ENCODE measurements at places on chromosomes 13 and 19.

GRCh38 chr19:50420127-50420526 is 1.4 kb downstream of the SPIB start:
- DNase-seq = no peak

GRCh38 chr13:85282876-85283275 is 516.3 kb downstream of the SLITRK6 start:
- no peak for DNase-seq

DNA sequence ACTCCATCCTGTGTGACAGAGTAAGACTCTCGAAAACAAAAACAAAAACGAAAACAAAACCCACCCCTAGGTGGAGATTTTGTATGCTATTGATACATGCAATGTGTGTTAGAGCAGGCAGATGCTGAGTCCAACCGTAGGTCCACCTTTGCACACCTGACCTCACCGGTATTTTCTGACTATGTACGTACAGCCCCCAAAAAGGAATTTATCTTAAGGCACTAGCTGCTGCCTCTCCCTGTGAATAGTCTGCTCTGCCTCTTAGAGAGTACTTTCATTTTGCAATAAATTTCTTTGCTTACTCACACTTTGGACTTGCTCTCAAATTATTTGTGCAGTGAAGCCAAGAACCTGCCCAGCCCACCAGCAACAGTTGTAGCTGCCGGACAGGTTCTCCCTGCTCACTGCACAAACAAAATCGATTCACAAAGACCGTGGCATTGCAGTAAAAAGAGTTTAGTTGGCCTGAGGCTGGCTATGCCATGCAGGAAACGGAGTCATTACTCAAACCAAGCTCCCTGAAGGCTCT is 8.2 kb upstream of the ZNF77 start:
- DNase-seq = no peak

DNA sequence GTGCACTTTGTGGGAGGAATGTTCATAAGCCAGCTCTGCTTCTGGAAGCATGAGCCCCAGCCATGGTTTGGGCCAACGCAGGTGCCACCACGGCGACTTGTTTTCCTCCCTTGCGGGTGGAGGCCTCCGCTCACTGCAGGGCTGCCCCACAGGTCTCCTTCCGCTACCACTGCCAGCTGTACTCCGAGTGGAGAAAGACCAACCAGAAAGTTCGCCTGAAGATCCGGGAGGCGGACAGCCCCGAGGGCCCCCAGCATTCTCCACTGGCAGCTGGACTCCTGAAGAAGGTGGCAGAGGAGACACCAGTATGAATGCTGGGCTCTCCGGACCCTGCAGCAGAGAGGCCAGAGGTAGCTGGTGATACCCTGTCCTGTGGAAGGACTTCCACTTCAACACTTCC is 6.5 kb upstream of the HNRNPM start:
- no peak for DNase-seq

DNA sequence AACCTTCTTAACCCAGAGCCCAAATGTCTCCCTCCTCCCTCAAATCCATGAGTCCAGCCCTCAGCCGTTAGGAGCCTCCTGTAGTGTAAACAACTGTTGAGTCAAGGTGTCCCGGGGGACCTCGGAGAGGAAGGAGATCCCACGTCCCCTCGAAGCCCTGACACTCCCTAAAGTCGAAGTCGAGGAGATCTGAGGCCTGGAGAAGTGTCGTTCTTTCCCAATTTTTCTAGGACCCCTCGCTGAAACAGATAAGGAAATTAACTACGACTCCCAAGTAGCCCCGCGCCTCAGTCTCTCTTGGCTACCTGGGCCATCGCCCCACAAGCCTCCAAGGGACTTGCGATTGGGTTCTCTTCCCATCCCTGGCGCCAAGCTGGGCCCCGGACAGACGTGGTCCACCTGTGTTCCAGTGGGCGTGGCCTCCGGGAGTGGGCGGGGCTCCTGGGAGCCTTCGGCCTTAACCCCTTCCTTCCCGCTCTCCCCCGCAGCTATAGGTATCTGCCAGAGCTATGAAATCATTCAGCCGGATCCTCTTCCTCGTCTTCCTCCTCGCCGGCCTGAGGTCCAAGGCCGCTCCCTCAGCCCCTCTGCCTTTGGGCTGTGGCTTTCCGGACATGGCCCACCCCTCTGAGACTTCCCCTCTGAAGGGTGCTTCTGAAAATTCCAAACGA is 869 bp downstream of the GFY start:
- DNase-seq = peak; percentile 66

DNA sequence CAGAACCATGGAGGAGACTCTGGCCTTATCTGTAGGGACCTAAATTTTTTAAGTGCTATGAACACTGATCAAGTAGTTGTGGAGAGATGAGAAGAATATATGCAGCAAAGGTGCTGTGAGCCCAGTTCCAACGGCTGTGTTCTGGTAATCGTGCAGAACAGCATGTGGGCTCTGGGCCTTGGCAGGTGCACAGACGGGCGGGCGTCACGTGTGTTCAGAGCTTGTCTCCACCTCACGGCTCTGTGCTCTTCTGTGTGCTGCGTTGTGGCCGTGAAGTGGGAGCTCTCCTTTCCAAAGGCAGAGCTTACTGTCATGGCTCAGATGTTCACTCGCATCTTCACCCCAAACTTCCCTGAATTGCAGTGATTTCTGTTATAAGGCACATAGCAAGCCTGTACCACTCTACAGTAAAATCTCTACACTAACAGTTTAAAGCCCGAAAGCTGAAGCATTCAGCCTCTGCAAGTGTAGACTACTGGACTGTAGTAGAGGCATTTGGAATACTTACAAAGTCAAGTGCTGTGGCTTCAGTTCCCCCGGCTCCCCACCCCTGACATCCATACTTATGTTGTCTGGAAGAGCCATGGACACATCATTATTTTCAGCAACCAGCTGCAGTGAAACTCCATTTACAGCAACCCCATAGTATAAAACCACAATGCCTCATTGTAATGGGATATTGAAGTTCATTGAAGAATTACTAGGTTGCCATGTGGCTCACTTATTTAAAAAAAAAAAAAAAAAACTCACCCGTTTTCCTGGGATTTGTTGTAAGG is 27.5 kb upstream of the TEX29 start:
- no peak for DNase-seq

GRCh38 chr13:67275351-67275960 is 45.3 kb upstream of the PCDH9 start:
- no peak for DNase-seq

GRCh38 chr19:17243830-17244617 is 1.7 kb downstream of the NR2F6 start:
- DNase-seq = peak; percentile 83

- no peak for DNase-seq
These were observed 123.1 kb downstream of the ATP8A2 start for GRCh38 chr13:25494698-25495411.

DNA sequence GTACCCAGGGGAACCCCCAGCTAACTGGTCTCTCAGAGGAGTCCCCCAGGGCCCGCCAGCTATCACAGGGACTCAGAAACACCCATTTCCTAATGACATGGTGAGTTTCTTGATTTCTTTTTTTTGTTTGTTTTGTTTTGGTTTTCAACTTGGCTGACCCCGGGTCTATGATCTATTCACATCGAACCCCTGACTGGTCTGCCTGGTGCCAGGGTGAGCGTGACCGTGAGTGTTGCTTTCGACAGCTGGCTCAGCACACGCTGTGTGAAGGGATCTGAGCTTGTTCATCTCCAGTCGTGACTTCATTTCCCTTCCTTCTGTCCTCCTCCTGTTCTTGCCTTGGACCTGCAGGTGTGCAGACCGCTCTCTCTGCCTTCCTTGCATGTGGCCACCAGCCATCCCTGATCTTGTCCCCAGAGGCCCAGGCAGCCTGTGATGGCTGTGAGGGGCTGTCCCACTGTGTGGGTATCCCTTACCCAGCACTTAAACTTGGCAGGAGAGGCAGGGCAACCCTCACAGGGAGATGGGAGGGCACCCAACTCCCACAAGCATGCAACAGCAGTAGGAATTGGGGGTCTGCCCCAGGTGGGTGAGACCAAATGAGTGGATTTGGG is 26.2 kb downstream of the TMEM161A start:
- no peak for DNase-seq

- no peak for DNase-seq
These were observed 16.8 kb upstream of the SIGLEC6 start for GRCh38 chr19:51548213-51548651.

DNA sequence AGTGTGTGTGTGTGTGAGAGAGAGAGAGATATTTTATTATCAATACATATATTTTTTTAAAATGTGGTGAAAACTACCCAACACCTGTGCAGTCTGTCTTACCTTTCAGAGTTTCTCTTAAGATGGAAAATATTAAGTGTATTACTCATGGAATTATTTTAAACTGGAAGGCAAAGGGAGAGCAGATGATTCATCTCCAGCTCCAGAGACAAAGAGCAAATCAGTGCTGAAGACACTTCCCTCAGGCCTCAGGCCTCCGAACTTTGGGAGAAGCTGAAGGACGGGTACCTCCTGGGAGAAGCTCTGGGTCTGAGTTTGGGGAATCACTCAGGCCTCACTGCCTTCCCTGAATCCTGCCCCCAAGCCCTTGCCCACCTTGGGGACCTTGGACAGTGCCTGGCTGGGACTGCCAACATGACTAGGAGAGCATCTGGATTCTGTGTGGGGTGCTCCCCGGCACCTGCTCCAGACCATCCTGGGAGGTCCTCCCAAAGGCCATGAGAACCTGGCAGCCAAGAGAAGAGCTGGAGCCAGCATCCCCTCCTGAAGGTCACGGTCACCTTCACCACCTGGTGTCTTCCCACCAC is 170.4 kb upstream of the UBL3 start:
- no peak for DNase-seq

DNA sequence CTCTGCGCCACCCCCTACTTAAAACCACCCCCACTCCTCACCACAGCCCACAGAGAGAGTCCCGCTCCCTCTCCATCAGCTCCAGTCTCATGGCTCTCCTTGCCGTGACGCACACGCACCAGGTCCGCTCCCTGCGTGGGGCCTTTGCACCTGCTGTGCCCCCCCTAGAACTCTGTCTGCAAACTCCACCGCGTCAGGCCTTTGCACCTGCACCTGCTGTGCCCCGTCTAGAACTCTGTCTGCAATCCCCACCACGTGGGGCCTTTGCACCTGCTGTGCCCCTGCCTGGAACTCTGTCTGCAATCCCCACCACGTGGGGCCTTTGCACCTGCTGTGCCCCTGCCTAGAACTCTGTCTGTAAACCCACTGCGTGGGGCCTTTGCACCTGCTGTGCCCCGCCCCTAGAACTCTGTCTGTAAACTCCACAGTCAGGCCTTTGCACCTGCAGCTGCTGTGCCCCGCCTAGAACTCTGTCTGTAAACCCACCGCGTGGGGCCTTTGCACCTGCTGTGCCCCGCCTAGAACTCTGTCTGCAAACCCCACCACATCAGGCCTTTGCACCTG is 4.2 kb downstream of the SHC2 start:
- DNase-seq = no peak

DNA sequence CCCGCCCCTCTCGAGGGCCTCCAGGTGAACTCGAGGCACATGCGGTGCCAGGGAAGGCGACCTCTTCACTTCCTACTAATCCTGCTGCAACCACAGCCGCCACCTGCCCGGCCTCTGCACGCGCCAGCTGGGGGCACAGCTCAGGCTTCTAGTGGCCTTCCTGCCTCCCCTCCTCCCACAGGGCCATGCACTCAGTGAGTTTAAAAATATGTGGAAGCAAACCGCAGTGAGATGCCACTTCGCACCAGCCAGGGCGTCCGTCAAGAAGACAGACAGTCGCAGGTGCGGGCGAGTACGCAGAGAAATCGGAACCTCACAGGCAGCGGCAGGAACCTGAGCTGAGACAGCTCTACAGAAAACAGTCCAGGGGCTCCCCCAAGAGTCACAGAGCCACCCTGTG is 10.4 kb downstream of the LMNB2 start:
- DNase-seq = no peak

DNA sequence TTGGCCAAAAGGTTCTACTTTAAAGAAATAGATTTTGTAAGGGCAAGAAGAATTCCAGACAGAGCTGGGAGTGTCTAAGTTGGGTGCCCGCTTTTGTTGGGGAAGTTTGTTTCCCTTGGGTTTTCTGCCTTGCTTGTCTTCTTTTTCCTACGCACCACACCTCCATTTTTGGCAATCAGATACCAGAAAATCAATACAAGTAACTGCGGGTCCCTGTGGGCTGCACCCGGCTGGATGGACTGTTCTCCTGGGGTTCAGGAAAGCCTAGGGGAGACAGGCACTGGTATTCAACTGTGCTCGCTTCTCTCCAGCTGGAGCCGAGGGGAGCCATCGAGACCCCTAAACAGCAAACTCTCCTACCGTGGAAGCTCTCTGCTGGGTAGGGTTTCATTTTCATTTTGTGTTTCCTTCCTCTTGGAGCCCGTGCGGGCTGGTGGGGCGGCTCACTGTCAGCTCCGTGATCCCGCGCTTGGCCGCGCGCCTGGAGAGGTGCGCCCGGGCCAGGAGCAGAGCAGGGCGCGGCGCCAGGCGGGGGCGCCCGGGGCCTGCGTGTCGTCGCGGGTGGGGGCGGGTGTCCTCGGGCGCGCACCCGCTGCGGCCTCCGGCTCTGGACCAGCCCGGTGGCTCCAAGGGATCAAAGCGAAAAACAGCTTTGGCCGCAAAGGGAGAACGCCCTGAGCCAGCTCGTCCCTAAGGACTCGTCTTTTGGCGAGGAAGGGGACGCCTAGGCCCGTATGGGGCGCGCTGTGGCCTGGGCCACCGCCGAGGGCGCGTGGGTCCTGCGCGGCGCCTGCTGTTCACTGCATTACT is 347.2 kb downstream of the ZNF536 start:
- DNase-seq = peak; percentile 39

DNA sequence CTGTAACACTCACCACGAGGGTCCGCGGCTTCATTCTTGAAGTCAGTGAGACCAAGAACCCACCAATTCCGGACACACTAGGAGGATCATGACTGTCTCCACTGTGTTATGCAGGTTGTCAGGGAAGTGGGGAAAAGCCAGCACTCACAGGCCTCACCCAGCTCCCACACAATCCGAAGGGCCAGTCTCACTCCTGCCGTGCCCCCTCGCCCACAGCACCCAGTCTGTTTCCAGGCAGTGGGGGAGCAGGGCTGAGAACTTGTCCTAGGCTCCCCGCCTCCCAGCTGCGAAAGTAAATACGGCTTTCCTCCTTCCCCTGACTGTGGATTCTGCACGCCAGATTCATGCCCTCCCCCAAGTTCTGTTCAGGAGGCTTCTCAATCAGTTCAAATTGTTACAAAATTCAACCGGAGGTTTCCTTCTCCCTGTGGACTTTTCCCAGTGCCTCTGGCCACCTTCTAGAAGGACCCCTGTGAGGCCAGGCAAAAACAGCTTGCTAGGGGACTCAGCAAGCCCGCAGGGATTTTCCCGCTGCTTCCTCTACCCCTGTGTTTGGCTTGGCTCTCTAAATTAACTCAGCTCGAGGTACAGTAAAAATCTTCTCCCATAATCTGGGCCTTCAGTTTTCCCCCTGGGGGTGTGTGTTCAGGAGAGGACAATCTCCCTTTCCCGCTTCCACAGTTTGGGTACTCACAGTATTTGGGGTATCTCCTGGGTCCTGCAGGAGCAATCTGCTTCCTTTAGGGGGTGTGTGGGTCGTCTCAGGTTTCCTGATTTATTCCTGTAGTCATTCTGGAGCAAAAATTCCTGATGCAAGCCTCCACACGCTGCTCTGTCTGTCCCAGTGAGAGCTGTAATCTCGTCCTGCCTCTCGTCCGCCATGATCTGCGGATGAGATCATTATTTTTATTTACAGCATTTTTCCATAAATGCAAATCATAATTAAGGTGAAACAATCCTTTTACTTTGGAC is 899.8 kb downstream of the GPC5 start:
- DNase-seq = no peak
